CD4-positive, alpha-beta T cell treated with Interleukin-4 for 1 hour (primary cell): ENCODE measurements at places on chromosomes 2 and 18.

DNA sequence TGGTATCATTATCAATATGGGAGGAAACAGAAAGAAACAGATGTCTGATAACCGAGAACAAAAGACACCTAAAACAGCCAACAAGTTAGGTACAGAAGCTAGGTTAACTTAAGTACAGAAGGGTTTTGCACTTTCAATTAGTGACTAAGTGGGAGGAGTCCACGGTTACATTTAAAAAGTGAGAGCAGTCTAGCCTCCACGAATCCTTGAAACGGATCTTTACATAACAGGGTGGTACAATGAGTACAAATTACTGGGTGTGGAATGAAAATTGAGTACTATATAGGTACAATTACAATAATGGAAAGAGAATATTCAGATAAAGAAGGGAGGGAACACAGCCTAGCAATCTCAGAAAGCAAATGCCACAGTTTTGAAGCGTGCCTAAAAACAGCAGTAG lies 76.6 kb downstream of the TLK1 start:
- no peak for DNase-seq

- DNase-seq = no peak
Observed at GRCh38 chr2:32360416-32360815, 3.6 kb downstream of the BIRC6 start.

- DNase-seq = no peak
Observed at GRCh38 chr2:147904051-147904450, 59.2 kb downstream of the ACVR2A start.

GRCh38 chr2:66440708-66441497 lies 6.0 kb downstream of the MEIS1 start:
- DNase-seq = no peak

DNA sequence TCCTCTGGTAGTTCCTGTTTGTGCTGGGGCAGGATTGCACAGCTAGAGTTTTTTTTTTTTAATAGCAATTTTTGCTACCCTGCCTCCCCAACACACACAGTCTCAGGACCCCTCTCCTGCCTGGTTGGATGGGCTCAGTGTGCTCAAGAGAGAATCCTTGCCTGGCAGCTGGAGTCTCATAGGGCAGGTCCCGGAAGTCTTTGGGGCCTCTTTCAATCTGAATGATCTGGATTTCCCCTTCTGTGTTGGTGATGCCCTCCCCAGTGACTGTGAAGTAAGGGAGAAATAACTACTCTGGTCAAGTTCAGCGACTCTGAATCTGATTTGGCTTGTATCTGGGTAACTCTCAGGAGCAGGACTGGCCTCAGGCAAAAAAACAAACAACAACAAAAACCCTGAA lies 220.6 kb upstream of the LRRTM1 start:
- DNase-seq = no peak

GRCh38 chr2:19893520-19894133 lies 8.2 kb downstream of the TTC32 start:
- no peak for DNase-seq

- DNase-seq = no peak
Observed at GRCh38 chr18:34780856-34781255, 70.8 kb downstream of the DTNA start.

DNA sequence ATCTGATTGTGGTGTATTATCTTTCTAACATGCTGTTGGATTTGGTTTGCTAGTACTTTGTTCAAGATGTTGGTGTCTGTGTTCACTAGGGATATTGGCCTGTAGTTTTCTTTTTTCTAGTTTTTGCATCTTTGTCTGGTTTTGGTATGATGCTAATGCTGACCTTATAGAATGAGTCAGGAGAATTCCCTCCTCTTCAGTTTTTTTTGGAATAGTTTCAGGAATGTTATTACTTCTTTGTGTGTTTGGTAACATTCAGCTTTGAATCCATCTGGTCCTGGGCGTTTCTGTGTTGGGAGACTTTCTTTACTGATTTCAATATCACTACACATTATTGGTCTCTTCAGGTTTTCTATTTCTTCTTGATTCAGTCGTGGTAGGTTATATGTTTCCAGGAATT lies 124.2 kb upstream of the EPB41L5 start:
- DNase-seq = no peak

DNA sequence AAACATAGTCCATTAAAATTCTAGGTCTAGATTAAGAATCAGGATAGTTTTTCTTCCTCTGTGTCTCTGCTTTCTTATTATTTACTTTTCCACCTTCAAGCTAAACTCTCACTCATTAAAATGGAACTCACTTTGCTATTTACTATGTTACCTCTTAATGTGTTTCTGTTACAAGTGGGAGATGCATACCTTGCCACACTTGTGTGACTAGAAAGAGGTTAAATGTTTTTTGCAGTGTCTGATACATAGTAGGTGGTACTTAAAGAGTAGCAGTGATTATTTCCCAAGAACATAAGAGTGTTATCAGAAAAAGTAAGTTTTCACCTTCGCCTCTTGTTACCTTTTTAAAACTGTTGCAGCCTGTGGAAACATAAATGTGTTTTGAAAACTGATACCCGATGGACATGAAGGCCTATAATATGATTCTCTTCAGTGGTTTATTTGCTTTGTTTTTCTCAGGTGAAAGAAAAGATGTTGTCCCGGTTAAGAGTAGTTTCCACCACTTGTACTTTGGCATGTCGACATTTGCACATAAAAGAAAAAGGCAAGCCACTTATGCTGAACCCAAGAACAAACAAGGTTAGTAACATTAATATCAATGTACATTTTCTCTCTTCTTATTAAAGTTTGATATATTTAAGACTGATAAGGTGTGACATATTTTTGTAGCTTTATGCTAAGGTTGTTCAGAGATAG lies 16.6 kb downstream of the ME2 start:
- no peak for DNase-seq

- DNase-seq = no peak
Observed at GRCh38 chr2:20291106-20291564, 59.5 kb downstream of the PUM2 start.
